ENCODE measurements at places on chromosomes 7 and 10. TPM values are rescaled to one million over a fixed set of nuclear protein-coding genes. Genes with fewer than 3 reads are reported as not detected.

- no peak overlapping the region for H3K27ac ChIP-seq
- no peak overlapping the region for H3K4me3 ChIP-seq
- H3K36me3 ChIP-seq = no peaks in the 10 kb centered on the region
- H3K27me3 ChIP-seq = no peaks in the 10 kb centered on the region
- H3K4me1 ChIP-seq = no peaks in the 10 kb centered on the region
- no peak for DNase-seq
Observed at GRCh38 chr10:106111246-106111645, 1053.3 kb downstream of the SORCS1 start.

DNA sequence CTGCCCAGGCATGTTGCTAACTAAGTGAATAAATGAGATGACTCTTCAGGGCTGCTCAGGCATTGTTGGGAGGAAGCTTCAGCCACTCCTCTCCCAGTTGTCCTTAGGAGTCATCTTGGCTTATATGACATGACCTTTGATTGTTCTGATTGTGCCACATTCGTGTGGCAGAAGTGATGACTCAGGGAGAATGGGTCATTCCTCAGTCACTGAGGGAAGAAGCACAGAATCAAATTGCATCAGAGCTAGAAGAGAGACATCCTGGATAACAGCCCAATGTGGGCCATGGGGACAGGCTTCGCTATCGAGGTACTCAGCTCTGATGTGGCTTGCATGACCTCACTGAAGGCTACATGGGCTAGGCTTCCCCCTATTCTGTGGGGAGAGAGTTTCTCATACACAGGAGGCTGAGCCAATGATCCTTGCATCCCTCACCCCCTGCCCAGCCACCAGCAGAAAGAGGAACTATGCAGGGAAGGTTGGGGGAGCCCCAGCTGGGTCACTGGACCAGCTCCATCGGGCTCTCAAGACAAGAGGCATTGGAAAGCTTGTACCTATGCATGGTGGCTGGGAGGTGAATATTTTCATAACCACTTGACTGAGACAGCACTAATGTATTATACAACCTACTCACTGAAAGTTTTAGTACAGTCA lies 6.0 kb upstream of the HMX3 start:
- H3K27ac ChIP-seq = no peak overlapping the region
- H3K4me3 ChIP-seq = no peak overlapping the region
- no peak for DNase-seq
- peaks cover 69% of the 10 kb centered on the region for H3K27me3 ChIP-seq
- peaks cover 14% of the 10 kb centered on the region for H3K4me1 ChIP-seq
- H3K36me3 ChIP-seq = no peaks in the 10 kb centered on the region

DNA sequence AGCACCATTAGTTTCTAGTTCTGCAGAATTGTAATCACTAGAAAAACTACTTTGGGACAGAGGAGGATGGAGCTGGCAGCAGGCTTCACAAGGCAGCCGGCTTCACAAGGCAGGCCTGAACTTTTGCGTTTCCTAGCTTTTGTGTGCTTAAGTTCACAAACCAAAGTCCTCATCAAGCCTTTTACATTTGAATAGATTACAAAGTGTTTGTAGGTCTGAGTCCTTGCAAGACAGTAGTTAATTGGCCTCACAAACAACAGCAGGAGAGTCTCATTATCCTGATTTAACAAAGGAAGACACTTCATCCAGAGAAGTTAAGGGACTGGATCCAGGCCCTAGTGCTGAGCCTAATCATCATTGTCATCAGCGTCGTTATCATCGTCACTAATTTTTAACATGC lies 147.8 kb upstream of the AUTS2 start:
- H3K27ac ChIP-seq = no peak overlapping the region
- DNase-seq = no peak
- H3K27me3 ChIP-seq = no peaks in the 10 kb centered on the region
- H3K4me1 ChIP-seq = no peaks in the 10 kb centered on the region

ZNF722 gene
- not detected for total RNA-seq

- H3K4me3 ChIP-seq = no peak overlapping the region
- DNase-seq = no peak
- peaks cover 14% of the 10 kb centered on the region for H3K27me3 ChIP-seq
- H3K4me1 ChIP-seq = no peaks in the 10 kb centered on the region
- no peak overlapping the region for H3K27ac ChIP-seq
Observed at GRCh38 chr10:47454008-47454779, 29.7 kb downstream of the ANXA8 start.

All from activated naive CD8-positive, alpha-beta T cell treated with anti-CD3 and anti-CD28 coated beads, Interleukin-2, amount 10 ng/mL, durations not matched to agents 7 days and 5 days (primary cell).